ENCODE measurements at places on chromosomes 12 and 14. TPM values are rescaled to one million over a fixed set of nuclear protein-coding genes. Genes with fewer than 3 reads are reported as not detected.

Gene DHH
- not detected for total RNA-seq

Gene VDR
- 0.86 TPM for total RNA-seq

Gene TAS2R10
- total RNA-seq: 0.44 TPM

Gene PRB2
- not detected for total RNA-seq

DNA sequence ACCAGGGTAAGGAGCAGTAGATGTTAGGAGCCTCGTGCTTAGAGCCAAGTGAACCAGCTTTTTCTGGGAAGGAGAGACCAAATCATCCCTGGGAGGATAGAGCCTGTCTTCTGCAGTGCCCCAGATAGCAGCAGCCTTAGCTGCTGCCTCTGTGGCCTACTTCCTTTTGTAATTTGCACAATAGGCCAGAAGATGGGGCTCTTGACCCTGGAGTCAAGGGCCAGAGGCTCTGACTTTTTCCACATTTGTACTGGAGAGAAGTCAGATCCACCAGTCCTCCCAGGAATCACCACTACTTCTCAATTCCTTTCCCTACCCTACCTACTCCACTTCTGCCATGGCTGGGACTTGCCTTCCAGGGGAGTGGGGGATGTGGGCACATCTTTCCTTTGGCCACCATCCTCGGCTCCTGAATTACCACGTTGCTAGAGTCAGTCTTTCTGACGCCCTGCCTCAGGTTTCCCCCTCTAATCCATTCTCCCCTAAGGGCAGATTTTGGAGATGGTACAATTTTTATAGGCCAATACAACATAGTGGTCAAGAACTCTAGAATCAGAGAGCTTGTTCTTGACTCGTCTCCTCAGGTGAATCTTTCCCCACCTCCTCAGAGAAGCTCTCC is 3.3 kb upstream of the SLC4A8 start:
- H3K27me3 ChIP-seq: no peaks in the 10 kb centered on the region
- H3K27ac ChIP-seq: no peak overlapping the region
- H3K36me3 ChIP-seq: no peaks in the 10 kb centered on the region
- DNase-seq: no peak
- H3K4me3 ChIP-seq: no peak overlapping the region

- H3K4me3 ChIP-seq: no peak overlapping the region
- H3K27me3 ChIP-seq: no peaks in the 10 kb centered on the region
- peaks cover 14% of the 10 kb centered on the region for H3K4me1 ChIP-seq
- no peak overlapping the region for H3K27ac ChIP-seq
These were observed 936 bp downstream of the TFCP2 start for GRCh38 chr12:51171884-51172514.

DNA sequence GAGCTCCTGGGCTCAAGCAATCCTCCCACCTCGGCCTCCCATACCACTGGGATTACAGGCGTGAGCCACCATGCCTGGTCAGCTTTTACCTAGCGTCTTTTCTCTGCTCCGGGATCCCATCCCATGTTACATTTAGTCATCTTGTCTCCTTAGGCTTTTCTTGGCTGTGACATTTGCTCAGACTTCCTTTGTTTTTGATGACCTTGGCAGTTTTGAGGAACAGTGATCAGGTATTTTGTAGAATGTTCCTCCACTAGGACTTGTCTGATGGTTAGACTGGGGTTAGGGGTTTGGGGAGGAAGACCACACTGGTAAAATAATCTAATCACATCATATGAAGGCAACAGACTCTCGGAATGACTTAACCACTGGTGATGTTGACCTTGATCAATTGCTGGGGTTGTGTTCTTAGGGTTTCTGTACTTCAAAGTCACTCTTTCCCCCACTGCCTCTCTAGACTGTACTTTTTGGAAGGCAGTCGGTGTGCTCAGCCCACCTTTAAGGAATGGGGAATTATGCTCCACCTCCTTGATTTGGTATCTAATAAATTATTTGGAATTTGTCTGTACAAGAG is 48.4 kb downstream of the RIN3 start:
- H3K36me3 ChIP-seq: peaks cover 28% of the 10 kb centered on the region
- no peaks in the 10 kb centered on the region for H3K27me3 ChIP-seq
- H3K4me3 ChIP-seq: no peak overlapping the region

DNA sequence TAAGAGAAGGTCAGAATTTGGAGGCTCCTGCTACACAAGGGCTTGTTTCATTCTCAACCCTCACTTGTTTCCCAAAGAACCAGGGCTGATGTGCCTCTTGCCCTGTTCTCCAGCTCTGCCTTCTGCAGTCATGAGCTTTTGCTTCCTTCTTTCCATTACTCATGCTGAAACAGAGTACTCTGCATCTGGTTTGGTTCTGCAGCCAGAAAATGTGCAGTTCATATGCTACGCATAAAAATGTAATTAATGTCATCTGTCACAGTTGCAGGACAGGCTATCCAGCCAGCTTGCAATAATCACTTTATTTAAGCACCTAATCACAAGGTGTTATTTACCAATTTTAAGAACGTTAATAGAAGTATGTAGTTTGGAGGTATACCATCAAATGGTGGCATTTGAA is 150.2 kb downstream of the SRGAP1 start:
- no peaks in the 10 kb centered on the region for H3K36me3 ChIP-seq
- no peaks in the 10 kb centered on the region for H3K27me3 ChIP-seq
- H3K27ac ChIP-seq: no peak overlapping the region

- H3K27ac ChIP-seq: no peak overlapping the region
- no peaks in the 10 kb centered on the region for H3K27me3 ChIP-seq
- no peak overlapping the region for H3K4me3 ChIP-seq
- no peaks in the 10 kb centered on the region for H3K36me3 ChIP-seq
- no peaks in the 10 kb centered on the region for H3K4me1 ChIP-seq
- DNase-seq: peak; percentile 12
These were observed 120.7 kb downstream of the ADGRD1 start for GRCh38 chr12:131074221-131075083.

- no peak for DNase-seq
- peaks cover 12% of the 10 kb centered on the region for H3K4me1 ChIP-seq
- no peak overlapping the region for H3K27ac ChIP-seq
These were observed 75.7 kb downstream of the HSD17B6 start for GRCh38 chr12:56838621-56839488.

GRCh38 chr12:127263621-127264020 is 1003.3 kb upstream of the TMEM132C start:
- no peak overlapping the region for H3K27ac ChIP-seq
- no peaks in the 10 kb centered on the region for H3K36me3 ChIP-seq
- no peaks in the 10 kb centered on the region for H3K4me1 ChIP-seq
- no peak overlapping the region for H3K4me3 ChIP-seq
- no peak for DNase-seq

DNA sequence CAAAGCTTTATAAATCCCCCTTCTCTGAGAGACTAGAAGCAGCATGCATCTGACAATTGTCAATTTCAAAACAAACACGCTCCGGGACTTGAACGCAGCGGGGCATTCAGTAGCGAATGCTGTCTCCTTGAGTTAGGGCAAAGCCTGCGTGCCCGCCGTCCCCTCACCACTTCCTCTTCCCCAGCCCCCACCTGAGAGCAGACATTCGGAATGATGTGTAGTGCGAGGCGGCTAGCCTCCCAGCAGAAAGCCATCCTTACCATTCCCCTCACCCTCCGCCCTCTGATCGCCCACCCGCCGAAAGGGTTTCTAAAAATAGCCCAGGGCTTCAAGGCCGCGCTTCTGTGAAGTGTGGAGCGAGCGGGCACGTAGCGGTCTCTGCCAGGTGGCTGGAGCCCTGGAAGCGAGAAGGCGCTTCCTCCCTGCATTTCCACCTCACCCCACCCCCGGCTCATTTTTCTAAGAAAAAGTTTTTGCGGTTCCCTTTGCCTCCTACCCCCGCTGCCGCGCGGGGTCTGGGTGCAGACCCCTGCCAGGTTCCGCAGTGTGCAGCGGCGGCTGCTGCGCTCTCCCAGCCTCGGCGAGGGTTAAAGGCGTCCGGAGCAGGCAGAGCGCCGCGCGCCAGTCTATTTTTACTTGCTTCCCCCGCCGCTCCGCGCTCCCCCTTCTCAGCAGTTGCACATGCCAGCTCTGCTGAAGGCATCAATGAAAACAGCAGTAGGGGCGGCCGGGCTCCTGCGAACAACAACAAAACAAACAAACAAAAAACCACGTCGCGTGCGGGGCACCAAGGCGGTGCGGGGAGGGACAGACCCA is 2.2 kb downstream of the PRMT8 start:
- H3K36me3 ChIP-seq: no peaks in the 10 kb centered on the region
- no peak overlapping the region for H3K27ac ChIP-seq
- peaks cover 8% of the 10 kb centered on the region for H3K4me1 ChIP-seq
- peak overlapping the region; percentile 20 for H3K4me3 ChIP-seq

GRCh38 chr14:69090187-69090789 is 62.6 kb downstream of the DCAF5 start:
- no peaks in the 10 kb centered on the region for H3K27me3 ChIP-seq
- H3K36me3 ChIP-seq: peaks cover 79% of the 10 kb centered on the region
- DNase-seq: no peak
- no peak overlapping the region for H3K27ac ChIP-seq
- H3K4me3 ChIP-seq: no peak overlapping the region

GRCh38 chr12:124321040-124321481 is 26.2 kb downstream of the RFLNA start:
- peak; percentile 51 for DNase-seq
- H3K4me3 ChIP-seq: no peak overlapping the region
- H3K27ac ChIP-seq: no peak overlapping the region
- H3K36me3 ChIP-seq: peaks cover 23% of the 10 kb centered on the region
- no peaks in the 10 kb centered on the region for H3K4me1 ChIP-seq

- no peaks in the 10 kb centered on the region for H3K36me3 ChIP-seq
- no peak for DNase-seq
- H3K4me1 ChIP-seq: no peaks in the 10 kb centered on the region
- no peak overlapping the region for H3K4me3 ChIP-seq
- no peak overlapping the region for H3K27ac ChIP-seq
These were observed 630.4 kb downstream of the DIO2 start for GRCh38 chr14:79580906-79581305.

DNA sequence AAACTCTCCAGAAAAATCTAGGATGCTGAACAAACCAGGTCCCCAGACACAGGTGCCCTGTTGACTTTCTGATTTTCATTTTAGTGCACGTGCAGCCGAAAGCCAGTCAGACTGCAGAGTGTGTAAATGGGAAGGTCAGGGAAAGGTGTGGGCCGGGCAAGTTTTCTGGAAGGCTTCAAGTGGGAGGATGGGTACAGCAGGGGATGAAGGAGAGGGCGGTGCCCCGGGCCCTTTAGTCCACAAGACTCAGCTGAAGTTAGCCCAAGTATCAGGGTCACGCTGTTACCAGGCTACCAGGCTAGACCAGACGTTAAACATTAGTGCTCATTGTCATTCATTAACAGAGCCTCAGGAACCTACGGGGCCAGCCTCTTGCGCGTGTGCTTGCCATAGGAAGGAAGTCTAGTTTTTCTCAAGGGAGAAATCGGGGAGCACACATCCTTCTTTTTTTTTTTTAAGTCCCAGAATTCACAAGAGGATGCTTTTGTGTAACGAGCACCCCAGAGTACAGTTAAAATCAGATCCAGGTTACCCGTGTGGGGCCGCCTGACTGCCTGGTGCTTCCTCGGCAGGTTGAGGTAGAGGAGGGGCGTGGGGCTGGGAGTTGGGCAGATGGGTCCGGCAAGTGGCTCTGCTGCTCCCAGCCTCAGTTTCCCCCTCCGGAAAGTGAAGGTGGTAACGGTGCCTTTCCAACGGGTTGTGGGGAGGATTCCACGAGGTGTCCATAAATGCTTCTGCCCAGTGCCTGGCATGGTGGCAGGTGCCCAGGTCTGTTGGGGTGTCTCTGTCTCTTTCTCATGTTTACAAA is 19.1 kb downstream of the BCL7A start:
- H3K27me3 ChIP-seq: no peaks in the 10 kb centered on the region
- DNase-seq: no peak
- peaks cover 4% of the 10 kb centered on the region for H3K4me1 ChIP-seq
- H3K36me3 ChIP-seq: peaks cover 76% of the 10 kb centered on the region

GRCh38 chr14:64720131-64720576 is 15.9 kb downstream of the PLEKHG3 start:
- peaks cover 22% of the 10 kb centered on the region for H3K27me3 ChIP-seq
- no peak for DNase-seq
- no peaks in the 10 kb centered on the region for H3K36me3 ChIP-seq
- H3K4me1 ChIP-seq: no peaks in the 10 kb centered on the region

DNA sequence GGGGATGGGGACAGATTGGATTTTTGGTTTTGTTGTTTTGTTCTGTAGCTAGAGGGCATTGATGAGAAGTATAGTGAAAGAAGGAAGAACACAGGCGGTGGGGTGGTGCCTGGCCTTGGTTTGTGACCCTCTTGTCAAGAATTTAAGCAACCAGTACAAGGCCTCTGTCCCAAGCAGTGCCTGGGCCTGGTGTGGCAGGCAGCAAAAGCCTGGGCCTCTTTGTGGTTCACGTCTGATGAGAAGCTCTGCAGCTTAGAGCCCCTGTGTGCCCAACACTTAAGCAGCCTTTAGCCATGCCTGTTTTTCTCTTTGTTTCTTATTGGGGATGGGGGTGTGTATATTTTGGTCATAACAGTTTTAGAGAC is 98.0 kb downstream of the PPP2R5C start:
- peak overlapping the region; percentile 8 for H3K27ac ChIP-seq
- H3K4me3 ChIP-seq: no peak overlapping the region
- H3K36me3 ChIP-seq: peaks cover 66% of the 10 kb centered on the region

DNA sequence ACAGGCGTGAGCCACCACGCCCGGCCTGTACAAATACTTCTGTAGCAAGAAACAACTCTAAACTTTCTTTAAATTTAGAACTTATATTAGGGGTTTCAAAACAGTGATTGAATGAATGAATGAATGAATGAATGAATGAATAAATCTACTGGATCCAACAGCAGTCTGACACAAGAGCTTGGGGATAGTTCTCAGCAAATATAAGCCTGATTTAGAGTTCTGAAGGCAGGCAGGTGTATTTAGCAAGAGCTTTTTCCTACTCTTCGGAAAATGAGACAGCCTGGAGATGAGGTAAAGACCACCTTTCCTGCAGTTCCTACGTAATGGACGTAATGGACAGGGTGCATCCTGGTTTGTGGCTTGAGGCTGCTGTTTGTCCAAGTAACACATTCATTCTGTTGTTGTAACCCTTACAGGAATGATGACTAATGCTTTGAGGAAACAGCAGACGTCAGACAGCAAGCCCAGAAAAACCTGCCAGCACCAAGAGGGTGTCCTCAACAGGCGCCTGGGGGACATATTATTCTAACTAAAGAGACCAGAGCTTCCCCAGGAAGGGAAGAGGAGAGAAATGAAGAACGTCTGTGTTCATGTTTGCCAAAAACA is 277.4 kb upstream of the SOX5 start:
- H3K36me3 ChIP-seq: no peaks in the 10 kb centered on the region
- DNase-seq: no peak
- H3K27ac ChIP-seq: no peak overlapping the region
- H3K4me3 ChIP-seq: no peak overlapping the region
- H3K4me1 ChIP-seq: peaks cover 9% of the 10 kb centered on the region
- H3K27me3 ChIP-seq: no peaks in the 10 kb centered on the region
